Lung microvascular endothelial cell (primary cell): ENCODE measurements at places on chromosomes 16 and 17.

GRCh38 chr16:83653785-83654184 lies 154.0 kb upstream of the HSBP1 start:
- DNase-seq, result no peak

DNA sequence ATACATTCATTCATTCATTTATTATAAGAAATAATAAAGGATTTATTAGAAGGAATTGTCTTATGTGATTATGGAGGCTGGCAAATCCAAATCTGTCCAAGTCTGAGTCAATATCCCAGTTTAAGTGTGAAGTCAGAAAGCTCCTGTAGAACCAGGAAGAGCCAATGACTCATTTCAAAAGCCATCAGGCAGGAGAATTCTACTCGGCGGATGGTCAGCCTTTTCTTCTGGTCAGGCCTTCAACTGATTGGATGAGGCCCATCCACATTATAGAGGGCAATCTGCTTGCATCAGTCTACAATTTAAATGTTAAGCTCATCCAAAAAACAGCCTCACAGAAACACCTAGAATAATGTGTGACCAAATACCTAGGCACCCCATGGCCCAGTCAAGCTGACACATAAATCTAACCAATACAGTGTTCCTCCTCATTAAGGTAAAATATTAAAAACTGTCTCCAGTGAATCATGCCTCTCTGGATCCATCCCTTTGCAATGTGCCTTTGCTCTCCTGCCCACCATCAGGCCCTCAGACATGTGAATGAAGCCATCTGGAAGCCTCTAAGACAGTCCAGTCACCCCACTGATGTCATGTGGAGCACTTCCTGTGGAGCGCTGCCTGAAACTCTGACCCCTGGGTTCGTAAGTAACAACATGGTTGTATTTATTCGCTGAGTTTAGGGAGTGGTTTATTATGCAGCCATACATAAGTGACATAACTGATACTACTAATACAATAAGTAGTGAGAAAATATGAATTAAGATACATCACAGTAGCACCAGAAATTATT lies 69.2 kb upstream of the WSB1 start:
- no peak for DNase-seq

GRCh38 chr16:85101956-85102630 lies 10.2 kb downstream of the CIBAR2 start:
- no peak for DNase-seq

GRCh38 chr16:58882292-58882691 lies 148.2 kb upstream of the GOT2 start:
- DNase-seq, result no peak

DNA sequence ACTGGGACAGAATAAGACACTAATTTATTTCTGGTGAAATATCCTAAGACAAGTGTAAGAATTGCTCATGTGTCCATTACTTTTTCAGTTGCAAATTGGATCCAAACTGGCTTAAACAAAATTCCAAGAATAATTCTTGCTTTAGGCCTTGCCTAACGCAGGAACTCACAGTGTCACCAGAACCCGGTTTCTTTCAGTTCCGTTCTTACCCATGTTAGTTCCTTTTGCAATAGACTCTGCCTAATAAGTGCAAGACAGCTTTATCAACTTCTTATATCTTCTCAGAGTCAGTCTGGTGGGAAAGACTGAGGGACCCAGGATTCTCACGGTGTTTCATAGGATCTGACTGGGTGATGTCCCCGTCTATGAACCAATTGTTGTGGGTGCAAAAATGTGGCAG lies 24.7 kb downstream of the GDE1 start:
- no peak for DNase-seq

DNA sequence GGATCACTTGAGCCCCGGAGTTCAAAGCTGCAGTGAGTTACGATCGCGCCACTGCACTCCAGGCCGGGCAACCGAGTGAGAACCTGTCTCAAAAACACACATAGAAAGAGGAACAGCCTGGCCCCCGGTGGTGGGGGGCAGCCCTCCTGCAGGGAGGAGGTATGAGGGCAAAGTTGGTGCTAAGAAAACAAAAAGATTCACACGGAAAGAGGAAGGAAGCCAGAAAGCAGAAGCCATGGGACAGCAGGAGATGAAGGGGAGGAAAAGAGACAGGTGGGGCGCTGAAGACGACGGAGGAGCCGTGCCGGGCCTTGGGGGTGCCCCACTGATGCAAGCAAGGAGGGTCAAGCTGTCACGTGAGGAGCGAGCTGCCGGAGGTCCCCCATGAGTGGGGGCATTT lies 8.2 kb upstream of the C16orf74 start:
- DNase-seq, result no peak
